ENCODE measurements at places on chromosomes 6 and 20.

- no peak for DNase-seq
Measured at GRCh38 chr6:28747083-28747630, 176.6 kb downstream of the TRIM27 start.

DNA sequence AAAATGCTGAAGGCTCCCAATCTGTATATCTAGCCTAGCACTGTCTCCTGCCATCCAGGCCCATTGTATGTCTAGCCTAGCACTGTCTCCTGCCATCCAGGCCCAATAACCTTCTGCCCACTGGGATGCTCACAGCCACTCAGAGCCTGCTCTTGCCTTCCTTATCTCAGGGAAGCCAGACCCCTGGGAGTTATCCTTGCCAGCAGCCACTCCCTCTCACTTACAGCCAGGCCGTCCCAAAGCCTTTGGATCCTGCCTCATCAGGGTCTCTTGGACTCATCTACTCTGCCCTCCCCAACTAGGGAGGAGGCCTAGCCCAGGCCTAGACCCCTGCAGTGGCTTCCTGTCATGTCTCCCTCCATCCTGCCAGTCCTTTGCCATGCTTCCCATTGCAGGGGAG lies 37.3 kb downstream of the KIF3B start:
- DNase-seq = no peak

DNA sequence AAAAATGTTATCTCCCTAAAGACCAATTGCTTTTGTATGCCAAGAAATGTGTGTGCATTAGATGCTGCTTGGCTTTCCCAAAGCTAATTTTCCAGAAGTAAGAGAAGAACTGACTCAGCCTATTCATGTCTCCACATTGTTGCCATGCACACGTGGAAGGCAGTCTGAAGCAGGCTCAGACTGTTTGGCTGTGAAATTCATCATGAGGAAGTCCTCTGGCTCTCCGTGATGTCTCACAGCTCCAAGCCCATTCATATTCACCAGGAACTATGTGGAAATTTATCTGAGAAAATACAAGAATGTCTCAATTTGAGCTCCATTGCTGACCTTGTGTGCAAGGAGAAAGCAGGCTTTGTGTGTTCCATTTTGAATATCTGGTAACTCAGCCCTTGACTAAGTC lies 1022.2 kb upstream of the GJE1 start:
- no peak for DNase-seq

DNA sequence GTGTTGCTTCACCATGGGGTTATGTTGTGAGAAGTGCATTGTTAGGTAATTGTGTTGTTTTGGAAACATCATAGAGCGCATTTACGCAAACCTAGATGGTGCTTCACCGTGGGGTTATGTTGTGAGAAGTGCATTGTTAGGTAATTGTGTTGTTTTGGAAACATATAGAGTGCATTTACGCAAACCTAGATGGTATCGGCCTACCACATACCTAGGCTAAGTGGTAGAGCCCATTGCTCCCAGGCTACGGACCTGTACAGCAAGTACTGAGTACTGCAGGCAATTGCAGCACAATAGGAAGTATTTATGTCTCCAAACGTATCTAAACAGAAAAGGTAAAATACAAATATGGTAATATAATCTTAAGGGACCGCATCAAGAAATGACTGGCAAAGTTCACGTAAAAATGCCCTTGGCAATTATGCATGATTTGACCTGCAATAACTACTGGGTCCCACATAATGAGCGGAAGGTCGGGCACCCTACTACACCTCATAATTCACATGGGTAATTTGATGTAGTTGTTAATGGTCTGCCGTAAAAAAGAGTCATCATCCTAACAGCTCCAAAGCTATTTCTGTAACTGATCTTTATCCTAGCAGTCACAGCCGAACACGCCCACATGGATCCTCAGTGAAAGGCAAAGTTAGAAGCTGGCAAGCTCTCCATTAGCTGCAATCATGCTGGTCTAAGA lies 76.0 kb downstream of the RSPH3 start:
- DNase-seq = no peak

DNA sequence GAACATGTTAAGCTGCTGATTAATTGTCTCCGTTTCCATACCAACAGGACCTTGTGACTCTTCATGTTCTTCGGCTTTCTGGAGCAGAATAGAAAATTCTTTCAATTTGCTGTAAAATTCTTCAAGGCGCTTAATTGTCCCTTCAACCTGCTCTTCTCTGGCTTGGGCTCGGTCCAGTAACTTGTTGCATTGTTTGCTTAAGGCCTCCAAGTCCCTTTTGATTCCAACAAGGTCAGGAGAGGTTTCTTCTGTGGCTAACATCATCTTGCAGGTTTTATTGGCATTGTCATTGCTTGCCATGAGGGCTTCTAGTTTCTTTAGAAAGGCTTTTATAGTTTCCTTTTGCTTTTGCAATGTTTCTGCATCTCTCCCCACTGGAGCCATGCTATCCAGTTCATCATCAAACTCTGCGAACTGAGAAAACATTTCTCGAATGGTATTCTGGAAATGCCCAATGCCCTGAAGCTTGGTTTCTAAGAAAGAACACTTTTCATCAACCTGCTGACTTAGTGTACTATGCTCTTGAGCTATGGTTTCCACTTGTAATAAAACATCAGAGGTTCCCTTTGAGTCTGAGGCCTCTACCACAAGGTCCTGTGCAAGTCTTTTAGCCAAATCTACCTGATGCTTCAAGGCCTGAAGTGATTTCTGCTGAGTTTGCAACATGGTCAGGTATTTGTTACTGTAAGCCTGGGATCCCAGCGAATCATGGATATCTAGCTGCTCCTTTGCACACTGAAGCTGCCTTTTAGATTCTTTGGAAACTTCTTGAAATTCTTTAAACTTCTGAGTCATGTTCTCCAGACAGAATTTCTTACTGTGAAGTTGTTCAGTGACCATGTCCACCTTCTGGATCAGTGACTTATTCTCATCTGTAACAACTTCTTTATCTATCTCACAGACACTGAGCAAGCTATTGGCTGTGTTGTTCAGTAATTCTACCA lies 90.2 kb downstream of the DST start:
- no peak for DNase-seq

DNA sequence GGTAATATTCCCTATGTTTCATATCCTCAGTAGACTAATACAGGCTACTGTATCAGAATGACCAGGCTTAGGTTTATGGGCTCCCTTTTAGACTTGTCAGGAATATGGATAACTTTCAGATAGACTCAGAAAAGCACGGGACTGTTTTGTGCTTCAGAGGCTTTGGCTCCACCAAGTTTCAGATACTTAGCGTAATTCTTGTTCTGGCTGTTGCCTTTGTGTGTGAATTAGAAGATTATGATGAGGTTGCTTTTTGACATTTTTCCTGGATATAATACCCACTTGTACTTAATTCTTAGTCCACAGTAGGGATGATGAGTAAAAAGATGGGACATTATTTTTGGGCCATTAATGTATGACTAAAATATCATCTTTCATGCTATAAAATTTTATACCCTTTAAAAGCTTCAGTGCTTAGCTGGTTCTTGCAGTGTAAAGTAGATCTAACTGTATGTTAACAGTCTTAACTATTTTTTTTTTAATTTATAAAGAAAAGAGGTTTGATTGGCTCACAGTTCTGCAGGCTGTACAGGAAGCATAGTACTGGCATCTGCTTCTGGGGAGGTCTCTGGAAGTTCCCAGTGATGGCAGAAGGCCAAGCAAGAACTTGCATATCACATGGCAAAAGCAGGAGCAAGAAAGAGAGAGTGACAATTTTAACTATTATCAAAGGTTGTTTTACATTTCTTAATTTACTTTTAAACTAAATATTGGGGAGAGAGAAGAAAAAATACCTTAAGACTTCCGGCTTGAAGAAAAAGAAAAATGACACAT lies 120.7 kb downstream of the ZFAND3 start:
- no peak for DNase-seq

DNA sequence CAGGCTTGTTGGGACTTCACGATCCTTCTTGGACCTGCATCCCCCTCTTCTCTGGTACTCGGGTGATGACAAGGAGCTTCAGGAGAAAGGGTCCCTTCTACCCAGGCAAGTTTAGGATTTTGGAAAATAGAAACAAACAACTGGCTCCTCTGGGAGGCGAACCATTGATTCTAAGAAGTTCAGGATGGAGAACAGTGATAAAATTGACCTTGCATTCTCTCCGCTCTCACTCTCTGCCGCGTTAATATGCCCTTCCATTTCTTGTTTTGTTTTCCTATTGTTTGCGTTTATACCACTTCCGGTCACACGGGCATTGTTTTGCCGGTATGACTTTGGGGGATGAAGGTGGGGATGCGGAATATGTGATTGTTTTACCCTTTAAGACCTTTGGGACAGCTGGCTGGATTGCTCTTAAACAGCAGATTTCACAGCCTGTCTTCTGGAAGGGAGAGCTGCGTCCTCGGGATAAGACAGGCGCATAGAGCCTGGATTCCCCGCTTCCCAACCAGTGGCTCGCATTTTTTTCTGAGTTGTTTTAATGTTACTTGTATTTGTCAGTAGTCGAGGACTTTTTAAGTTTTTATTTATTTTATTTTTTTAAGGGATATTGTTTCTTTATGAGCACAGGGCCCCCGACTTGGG lies 144.3 kb upstream of the ZNF184 start:
- DNase-seq = no peak

- DNase-seq = no peak
Measured at GRCh38 chr20:63848003-63848911, 13.0 kb upstream of the ABHD16B start.

- no peak for DNase-seq
Measured at GRCh38 chr20:11332381-11332780, 585.3 kb upstream of the BTBD3 start.

DNA sequence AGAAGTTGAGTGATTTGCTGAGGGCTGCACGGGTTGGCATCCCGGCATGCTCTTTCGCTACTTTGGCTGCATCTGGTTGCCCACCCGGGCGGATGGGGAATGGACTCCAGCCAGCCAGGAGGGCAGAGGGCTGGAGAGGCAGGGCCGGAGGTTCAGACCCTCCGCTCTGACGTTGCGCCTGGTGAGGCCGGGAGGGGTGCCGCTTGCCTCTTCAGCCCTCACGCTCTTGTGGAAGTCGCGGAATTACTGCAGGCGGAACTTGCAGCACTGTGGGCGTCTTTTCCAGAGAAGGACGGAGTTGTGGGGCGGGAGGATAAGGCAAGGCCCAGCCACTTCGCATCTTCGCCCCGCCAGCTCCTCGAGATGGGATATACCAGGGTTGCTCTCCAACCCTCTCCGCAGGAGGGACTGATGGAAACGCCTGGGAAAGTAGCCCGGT lies 656 bp downstream of the RTEL1 start:
- peak; percentile 28 for DNase-seq

DNA sequence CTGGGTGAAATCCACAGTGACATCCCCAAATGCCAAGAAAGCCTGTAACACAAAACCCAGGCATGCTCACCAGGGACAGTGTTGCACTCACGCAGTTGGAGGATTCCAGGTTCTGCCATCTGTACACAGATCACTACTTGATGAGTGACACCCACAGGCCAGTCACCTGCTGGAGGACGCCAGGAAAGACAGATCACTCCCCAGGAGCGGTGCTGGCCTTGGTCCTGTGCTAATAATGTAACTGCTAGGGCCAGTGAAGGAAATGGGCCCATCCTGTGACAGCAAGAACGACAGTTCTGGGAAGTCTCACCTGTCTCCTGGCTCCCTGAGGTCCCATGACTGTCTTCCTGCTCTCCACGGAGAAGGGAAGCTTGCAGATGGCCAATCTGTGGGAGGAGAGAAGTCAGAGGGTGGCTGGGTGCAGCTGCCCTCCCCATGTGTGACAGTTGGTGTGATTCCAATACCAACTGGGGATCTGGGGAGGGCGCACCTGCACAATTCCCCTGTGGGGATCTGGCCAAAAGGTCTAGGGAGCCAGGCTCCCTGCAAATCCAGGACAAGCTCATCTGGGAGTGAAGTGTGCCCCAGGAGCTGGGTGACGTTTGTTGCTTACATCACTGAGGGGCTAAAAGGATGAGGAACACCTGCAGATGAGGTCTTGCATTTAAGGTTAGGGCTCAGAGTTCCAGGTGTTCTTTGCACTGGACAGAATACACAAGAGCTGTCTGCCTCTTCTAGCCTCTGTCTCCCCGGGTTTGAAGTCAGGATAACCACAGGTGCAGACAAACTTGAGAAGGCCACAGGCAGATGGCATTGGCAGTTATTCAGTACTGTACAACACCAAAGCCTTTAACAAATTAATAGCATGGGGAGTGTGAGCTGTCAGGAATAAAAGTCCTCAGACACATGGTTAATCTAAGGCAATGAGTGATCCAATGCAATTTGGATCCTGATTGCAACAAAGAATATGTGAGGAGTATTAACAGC lies 10.3 kb downstream of the ZNF337 start:
- no peak for DNase-seq

DNA sequence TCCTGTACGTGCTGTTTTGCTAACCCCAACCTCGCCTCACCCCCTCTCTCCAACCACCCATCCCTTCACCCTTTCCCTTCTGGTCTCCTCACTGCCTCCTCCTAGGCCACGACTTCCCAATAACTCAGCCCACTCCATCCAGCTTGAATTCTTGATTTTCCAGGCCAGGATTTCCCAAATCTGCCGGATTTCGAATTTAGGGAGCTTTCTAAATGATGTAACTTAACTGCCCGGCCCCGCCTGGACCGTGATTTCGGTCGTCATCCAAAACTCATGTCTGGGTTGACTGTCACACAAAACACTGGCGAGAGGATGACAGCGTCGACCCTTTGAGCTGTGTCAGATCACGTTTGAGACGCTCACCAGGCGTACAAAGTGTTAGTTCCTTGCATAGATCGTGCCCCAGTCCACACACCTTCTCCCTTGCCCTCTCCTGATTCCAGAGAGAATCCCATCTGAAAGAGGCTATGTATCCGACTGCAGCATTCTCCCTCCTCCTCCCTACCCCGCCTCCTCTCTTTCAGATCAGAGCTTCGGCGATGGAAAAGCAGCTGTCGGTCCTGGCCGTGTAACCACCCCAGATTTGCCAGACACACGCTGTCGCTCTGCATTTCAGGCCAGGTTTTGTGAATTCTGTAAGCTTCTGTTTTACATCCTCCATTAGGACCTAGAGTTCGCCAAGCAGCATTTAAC lies 168.2 kb downstream of the GPX5 start:
- DNase-seq = no peak

DNA sequence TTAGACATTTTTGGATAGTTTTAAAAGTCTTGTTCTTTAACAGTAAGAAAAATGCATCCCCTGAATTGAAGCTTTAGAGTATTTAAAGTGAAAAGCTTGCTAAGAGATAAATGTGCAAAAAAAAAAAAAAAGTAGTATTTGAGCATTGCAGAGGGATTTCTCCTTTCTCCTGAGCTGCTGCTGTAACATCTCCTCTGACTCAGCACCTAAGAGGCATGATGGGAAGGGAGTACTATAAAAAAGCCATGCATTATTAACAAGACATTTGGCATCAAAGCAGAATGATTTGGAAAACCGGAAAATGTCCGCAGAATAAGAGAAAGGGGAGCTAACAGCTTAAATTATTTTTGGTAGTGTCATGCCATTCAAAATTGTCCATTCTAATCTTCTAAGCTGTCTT lies 27.9 kb downstream of the B4GALT5 start:
- DNase-seq = no peak

Data from activated CD4-positive, alpha-beta T cell treated with anti-CD3 and anti-CD28 coated beads, Interleukin-2, Interleukin-4, amounts not matched to agents 100 ng/mL and 50 ng/mL, durations not matched to agents 16 hours and 8 hours (primary cell).